ENCODE measurements at places on chromosomes 3 and 15.
A peak's percentile ranks its signal among the peaks of the same experiment; 100 is the strongest.

GRCh38 chr3:174342941-174343501 lies 516.1 kb upstream of the NAALADL2 start:
- DNase-seq = no peak

GRCh38 chr15:80662757-80663553 lies 32.2 kb upstream of the ABHD17C start:
- no peak for DNase-seq

DNA sequence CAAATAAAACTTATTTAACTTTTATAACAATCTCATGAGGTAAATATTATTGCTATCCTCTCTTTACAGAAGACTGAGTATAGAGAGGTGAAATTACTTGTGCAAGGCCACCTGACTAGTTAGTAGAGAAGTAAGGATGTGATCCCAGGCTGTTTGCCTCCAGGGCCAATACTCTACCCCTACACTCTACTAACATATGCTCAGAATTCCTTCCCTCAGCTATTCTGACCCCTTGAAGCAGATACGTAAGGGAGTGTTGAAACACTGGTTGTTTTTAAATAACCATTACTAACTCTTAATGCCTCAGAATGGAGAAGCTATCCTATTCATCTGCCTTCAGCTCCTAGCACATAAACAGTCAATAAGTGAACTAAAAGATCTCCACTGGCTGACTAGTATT lies 24.1 kb downstream of the CSTA start:
- no peak for DNase-seq

DNA sequence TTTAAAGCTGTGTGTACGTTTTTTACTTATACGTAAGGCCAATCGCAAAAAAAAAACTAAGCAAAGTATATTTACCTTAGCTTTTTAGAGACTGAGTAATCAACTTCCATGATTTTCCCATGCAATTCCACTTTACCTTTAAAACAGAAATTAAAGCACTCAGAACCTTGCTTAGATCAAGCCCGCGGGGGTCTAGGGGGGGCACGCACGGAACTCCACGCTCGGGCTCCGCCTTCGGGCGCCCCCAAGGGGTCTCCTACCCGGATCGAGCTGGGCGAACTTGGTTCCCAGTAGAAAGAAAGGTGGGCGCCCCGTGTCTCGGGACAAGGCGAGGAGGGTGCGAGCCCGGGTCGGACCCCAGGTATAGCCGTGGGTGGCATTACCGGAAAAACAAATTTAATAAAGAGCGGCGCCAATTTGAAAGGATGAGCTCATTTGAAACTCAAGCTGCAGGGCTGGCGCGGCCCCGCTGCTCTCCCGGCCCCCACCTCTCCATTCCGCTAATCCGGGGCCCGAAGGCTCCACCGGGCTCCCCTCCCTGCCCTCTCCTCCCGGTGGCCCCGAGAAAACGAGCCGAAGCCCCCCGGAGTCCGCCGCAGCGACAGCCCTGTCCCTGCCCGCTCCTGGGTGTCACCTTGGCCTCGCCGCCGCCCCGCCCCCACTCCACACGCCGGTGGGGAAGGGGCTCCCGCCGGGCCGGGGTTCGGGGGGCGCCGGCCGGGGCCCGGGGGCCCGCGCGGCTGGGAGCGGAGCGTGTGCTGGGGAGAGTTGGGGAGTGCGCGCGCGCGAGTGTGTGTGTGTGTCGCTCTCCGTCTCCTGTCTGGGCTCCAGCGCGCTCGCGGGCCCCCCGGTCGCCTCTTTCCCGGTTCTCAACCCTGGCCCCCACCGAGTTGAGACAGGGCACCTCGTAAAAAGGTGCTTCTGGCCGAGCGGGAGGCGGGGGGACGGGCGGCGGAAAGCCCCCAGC lies 1.5 kb downstream of the IGF2BP2 start:
- DNase-seq = peak; percentile 70

- no peak for DNase-seq
Observed at GRCh38 chr3:55283441-55283925, 203.6 kb downstream of the WNT5A start.

GRCh38 chr15:69403594-69403993 lies 10.6 kb upstream of the KIF23 start:
- DNase-seq = no peak

DNA sequence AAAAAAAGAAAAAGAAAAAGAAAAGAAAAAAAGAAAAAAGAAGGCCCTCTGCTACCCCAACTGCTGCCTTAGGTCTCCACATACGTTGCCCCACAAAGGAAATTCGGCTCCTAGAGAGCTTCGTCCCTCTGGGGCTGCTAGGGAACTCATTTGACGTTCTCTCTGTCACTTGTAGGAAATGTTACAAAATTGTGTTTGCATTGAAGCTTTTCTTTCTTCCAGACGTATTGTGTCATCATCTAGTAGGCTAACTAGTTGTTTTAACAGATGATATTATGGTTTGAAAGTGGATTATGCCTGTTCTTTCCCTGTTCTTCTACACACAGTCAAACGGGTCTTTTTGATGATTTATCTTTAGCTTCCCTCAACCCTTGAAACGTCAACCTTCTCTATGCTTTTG lies 125.3 kb downstream of the BDH1 start:
- DNase-seq = no peak

DNA sequence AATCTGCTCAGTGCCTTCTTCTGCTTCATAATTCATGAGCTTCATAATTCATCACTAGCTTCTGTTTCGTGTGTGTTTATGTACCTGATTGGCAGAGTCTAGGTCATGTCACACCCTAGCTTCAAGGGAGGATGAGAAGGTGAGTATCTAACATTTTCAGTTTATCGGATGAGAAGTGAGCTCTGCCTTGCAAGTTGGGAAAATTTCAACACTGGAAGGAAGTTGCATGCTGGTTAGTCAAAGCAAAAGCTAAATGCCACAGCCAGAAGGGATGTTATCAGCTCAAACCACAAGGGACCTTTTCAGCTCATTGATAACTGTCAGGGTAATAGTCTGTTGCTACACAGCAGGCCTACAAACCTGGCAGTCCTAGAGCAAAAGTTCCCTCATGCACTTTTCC lies 7.3 kb upstream of the TNFSF10 start:
- no peak for DNase-seq

- no peak for DNase-seq
Observed at GRCh38 chr15:72047020-72047419, 70.9 kb downstream of the MYO9A start.

- DNase-seq = no peak
Observed at GRCh38 chr3:113226491-113226890, 15.1 kb downstream of the BOC start.

DNA sequence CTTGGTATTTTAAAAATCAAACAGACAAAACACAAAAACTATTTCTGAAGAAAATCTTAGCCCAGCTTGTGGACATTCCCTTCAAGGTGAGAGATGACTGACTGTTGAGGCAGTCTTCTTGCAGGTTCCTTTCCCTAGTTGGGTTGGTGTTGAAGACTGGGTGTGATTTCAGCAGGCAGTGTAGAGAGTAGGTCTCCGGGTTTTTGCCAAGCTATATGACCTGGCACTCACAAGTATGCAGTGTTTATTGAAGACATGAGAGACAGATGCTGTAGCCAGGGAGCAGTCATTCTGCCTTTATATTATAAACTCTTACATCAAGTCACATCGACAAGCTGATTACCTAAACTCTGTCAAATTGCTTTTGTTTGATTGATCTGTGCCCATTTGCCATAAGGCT lies 17.5 kb downstream of the SENP8 start:
- no peak for DNase-seq

DNA sequence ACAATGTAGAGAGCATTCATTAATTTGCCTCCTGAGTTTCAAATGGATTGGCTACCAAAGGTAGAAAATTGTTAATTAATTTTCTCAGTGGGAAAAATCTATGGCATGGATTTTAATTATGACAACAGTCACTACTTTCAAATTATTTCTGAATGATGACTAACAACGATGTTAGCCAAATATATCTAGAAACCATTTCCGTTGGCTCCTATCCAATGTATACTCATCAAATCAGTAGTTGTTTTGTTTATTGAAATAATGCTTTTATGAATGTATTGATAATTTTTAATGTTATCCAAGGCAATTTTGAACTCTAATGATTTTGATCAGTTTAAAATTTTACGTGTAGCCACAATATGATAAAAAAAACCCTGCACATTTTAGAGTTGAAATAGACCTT lies 333.4 kb downstream of the NAALADL2 start:
- DNase-seq = no peak

- DNase-seq = peak; percentile 81
Observed at GRCh38 chr15:79853492-79854328, 43.1 kb downstream of the MTHFS start.

DNA sequence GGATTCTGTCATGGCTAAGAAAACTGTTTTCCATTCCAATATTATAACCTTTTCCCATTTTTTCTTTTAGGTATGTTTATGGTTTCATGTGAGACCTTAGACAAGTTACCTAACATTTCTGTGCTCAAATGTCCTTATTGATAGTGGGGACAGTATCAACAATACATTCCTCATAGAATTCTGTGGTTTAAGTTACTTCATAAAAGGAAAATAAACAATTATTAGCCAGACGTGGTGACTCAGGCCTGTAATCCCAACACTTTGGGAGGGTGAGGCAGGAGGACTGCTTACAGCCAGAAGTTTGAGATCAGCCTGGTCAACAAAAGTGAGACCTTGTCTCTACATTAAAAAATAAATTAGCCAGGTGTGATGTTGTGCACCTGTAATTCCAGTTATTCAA lies 436.8 kb upstream of the CNTN4 start:
- no peak for DNase-seq

DNA sequence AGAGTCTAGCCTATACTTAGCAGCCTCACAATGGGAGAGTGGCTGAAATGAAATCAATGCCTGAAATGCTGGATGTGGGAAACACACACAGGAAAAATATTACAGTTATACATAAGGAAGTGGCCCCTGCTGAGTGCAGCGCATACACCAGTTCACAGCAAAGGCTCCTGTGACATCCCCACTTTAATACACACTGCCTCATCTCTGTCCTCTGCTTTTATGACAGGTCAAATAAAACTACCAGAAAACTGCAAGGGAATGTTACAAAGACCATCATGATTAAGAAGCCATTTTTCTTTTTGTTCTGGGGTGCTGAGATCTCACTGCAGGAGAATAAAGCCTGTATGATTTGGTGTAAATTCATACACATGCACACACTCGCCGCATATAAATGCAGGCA lies 214.3 kb downstream of the ARRDC4 start:
- DNase-seq = no peak

GRCh38 chr15:48102167-48102566 lies 18.6 kb upstream of the SLC24A5 start:
- DNase-seq = no peak

GRCh38 chr3:42710323-42711021 lies 7.9 kb upstream of the HHATL start:
- no peak for DNase-seq

- DNase-seq = no peak
Observed at GRCh38 chr3:3578718-3579117, 220.5 kb upstream of the LRRN1 start.

GRCh38 chr15:53160092-53160704 lies 370.1 kb upstream of the ONECUT1 start:
- DNase-seq = no peak

DNA sequence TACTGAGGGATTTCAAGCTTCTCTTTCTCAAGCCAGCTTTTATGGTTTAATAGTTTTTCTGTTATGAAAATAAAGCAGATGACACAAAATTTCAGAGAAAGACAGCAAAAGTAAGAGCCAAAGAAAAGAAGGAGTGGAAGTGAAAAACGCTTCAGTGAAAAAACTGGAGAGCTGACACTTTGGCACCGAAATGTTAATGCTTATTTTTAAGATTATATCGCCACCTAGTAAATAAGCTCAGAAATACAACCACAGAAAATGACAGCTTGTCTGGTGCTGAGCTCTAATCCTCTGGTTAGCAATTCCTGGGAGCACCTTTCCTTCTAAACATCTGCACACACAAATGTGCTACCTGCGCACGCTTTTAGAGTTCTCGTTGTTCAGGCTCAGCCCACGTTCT lies 101.6 kb downstream of the ZPLD1 start:
- peak; percentile 19 for DNase-seq

- no peak for DNase-seq
Observed at GRCh38 chr3:150747886-150748683, 14.9 kb downstream of the SIAH2 start.

DNA sequence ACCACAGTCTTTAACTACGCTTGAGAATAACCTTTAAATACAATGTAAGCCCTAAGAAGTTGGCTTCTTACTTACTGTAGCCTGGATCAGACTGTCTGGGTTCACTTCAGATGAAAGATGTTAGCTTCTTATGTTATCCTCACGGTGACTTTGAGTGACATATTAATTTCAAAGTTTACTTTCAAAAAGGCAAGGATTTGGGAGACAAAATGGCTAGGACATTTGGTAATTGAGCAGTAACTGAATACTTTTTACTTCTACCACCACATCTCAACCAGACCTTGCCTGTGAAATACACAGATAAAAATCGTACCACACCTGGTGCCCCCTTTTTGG lies 36.0 kb upstream of the BNIP2 start:
- DNase-seq = no peak

GRCh38 chr3:177681852-177682251 lies 484.6 kb upstream of the TBL1XR1 start:
- no peak for DNase-seq

DNA sequence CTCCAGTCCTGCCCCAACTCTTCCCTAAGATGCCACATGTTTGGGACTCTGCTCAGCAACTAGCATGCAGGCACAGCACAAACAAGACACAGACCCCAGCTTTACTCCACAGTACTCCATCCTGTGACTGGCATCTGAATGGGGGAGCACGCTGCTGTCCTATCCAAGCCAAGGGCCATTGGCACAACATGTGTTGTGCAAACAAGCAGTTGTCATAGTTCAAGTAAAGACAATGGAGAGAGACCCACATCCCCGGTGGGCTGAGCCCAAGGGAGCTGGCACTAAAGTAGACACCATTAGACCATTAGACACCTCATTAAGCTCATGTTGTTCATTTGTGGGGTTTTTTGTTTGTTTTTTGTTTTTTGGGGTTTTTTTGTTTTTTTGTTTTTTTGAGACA lies 132.7 kb downstream of the CHSY1 start:
- peak; percentile 16 for DNase-seq

DNA sequence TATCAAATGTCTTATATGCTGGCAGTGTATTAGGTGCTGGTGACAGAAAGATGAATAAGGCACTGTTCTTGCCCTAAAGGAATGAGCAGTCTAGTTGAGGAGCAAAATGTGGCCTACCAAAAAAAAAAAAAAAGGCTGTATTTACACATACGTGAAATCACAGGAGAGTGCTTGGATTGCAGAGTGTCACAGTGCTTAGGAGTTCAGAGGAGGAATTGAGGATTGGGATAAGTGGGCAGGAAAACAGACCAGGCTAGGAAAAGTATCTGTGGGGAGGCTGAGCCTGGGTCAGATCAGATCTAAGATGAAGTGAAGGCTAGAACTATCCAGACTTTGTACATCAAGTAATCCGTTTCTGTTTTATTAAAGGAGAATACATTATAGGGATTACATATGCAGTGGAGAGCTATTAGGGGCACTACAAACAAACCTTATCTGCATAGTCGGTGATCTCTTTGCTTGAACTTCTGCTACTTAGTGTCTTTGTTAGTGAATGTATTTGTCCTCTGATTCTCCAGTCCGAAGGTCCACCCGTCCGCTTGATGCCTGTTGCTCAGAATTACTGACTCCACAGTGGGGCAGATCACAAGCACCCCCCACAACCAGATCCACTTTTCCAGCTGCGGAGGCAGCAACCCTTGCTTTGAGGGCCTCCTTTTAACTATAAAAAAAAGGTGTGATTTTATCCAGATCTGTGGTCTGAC lies 80.0 kb downstream of the FNDC3B start:
- DNase-seq = no peak

Measured in femur (tissue), 1 donor.